ENCODE measurements at places on chromosomes 11 and 22.

DNA sequence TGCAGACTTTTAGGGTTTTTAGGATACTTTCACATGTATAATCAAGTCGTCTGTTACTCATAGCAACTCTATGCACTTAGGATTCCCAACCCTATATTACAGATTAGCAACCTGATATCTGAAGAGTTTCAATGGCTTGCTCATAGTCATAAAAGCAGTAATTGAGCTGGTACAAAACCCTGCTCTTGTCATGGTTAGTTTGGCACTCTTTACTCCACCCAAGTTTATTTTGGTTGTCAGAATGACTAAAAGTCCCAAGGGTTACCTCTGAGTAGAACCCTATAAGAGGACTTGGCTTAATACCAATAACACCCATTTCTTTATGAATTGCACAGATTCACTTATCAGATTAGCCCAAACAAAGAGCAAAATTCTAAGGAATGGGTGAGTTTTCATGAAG is 550.6 kb downstream of the SOX6 start:
- DNase-seq: no peak

GRCh38 chr22:45029501-45029900 is 19.7 kb upstream of the PHF21B start:
- no peak for DNase-seq

DNA sequence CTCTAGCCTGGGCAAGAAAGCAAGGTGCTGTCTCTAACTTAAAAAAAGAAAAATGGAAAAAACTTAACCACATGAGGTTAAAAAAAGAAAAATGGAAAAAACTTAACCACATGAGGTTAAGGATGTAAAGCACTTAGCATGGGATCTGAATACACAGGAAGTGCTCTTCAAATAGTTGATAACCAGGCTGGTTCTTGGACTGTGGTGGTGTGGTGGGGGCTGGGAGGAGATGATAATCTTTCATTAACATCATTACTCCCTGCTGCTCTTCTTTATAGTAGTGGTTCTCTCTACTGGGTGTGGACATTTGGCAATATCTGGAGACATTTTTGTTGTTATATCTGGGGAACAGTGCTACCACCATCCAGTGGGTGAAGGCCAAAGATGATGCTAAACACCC is 88.4 kb downstream of the TTC17 start:
- no peak for DNase-seq

- no peak for DNase-seq
Measured at GRCh38 chr22:46444390-46444854, 93.0 kb downstream of the CELSR1 start.

- DNase-seq: no peak
Measured at GRCh38 chr22:43829904-43830851, 18.1 kb upstream of the EFCAB6 start.

GRCh38 chr11:32616903-32617302 is 33.3 kb downstream of the EIF3M start:
- DNase-seq: no peak

DNA sequence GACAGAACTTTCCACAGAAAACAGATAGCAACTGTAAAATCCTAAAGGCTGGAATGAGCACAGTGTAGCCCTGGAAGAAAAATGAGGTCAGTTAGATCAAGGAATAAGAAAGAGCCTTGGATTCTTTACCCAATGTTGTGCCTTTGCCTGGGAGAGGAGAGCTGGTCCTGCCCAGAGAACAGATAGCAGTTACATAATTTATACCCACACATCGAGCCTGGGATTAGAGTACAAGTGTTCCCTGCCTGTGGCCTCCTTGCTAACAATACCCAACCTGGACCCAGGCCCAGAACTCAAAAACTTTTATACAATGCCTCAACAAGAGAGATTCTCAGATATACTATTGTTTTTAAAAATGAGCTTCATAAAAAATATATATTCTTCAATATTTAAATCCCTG is 1998.4 kb downstream of the LRRC4C start:
- peak; percentile 2 for DNase-seq

GRCh38 chr11:117809236-117810055 is 12.4 kb upstream of the DSCAML1 start:
- DNase-seq: peak; percentile 86

GRCh38 chr22:31229402-31230079 is 17.4 kb downstream of the LIMK2 start:
- peak; percentile 8 for DNase-seq

DNA sequence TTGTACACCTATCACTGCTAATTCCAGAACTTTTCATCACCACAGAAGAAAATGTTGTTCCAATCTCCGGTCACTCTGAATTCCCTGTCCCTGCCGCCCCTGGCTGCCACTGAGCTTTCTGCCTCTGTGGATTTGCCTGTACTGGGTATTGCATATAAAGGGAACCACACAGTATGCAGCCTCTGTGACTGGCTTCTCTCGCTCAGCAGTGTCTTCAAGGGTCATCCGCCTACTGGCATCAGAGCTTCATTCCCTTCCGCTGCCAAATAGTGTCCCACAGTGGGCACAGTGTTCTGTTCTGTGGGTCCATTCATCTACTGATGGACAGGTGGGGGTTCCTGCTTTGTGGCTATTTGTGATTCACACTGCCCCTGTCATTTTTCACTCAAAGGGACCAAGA is 5.3 kb downstream of the DHCR7 start:
- no peak for DNase-seq

DNA sequence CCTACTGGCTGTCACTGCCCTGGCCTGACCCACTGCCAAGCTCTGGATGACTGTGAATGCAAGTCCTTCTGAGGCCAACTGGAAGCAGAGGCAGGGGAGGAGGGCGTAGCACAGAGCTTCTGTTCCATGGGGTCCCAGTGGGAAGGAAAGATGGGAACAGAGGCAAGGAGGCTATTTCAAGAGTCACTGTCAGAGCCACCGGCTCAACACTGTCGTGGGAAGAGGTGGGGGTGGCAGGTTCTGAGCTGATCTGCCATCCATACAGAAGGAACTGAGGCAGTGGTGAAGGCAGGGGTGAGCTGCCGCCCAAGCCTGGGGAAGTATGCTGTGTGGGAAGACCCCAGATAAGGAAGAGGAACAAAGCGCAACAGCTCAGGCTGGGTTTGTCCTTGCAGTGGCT is 54.7 kb downstream of the SGSM3 start:
- no peak for DNase-seq

GRCh38 chr11:107593951-107594350 is 3.0 kb downstream of the ELMOD1 start:
- no peak for DNase-seq

DNA sequence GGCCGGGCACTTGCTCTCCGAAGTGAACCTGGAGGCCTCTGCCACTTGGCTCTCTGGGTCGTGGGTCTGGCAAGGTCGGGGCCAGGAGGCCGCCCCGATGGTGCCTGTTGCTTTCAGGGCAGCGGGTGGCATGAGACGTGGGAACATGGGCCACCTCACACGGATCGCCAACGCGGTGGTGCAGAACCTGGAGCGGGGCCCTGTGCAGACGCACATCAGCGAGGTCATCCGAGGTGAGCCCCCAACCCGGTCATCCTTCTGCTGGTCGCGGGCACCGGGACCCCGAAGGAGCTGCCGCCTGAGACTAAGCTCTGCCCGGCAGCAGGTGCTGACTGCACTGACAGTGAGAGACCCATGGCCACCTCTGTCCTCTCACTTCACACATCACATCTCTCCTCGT is 40.0 kb downstream of the SBF1 start:
- DNase-seq: no peak

- no peak for DNase-seq
Measured at GRCh38 chr11:113937918-113938317, 33.3 kb downstream of the HTR3B start.

DNA sequence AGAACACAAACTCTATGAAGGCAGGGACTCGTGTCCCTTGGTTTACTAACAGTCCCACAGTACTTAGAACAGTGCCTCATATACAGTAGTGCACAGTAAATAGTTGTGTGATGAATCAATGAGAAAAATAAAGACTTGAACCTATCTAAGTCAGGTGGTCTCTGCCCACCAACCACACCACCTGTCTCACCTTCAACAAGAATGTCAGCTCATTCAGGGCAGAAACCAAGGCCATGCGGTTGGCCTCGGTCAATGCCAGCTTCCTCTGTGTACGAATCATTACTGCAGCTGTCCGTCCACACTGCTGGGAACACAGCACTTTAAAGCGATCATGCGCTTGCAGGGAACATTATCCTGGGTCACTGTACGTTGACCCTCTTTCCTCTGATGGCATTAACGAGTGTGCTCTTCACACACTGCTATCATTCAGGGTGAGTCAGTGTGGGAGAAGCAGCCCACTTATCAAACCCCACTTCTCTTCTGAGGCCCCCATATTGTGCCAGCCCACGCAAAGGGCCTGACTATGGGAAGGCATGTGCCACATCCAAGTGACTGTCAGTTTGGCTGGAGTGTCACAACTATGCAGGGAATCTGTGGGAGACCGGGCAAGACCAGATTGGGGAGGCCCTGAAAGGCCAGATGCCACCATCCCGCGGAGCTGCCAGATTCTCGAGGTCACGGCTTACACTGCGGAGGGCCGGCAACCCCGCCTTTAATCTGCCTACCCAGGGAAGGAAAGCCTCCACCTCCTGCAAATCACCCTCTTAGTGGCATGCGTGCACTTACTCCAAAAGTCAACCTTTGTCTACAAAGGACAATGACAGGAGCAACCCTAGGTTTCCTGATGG is 36.1 kb downstream of the LARGE1 start:
- no peak for DNase-seq

- DNase-seq: no peak
Measured at GRCh38 chr22:20205464-20205963, 54.7 kb upstream of the CCDC188 start.

DNA sequence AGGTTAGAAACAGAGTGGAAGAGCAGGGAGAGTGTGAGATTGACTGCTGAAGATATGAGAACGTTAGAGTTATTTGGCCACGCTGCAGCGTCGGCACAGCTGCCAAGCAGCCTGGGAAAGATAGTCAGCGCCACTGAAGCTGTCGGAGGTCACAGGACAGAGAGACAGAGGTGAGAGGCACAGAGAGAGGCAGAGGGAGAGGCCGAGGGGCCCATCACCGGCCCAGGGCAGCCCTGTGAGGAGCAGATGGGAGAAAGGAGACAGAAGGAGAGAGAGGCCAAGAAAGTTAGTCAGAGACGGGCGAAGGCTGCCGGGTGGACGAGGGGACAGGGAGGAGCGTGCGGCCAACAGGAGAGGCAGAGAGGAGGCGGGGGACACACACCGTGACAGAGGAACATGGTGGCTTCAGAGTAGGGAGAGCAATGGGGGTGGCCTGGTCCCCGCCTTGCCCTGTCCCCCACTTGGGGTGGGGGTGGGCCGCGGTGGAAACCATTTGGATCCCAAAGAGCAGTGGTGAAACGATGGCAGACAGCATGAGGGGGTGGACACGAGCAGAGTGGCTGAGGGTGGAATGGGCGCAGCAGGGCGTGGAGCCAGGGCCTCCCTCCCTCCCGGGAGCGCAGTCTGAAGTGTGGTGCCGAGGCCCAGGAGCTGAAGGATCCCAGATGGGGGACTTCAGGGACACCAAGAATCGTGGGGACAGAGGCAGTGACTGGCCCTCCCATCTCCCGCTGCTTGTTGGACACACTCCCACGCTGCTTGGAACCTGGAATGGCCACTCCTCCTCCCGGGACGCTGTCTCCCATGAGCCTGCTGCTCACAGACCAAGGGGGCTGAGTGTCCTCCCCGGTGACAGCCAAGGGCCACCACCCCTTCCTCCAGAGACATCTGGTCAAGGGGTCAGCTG is 26.6 kb downstream of the LRRC10B start:
- DNase-seq: no peak

- DNase-seq: no peak
Measured at GRCh38 chr22:49755631-49756001, 72.1 kb downstream of the BRD1 start.

GRCh38 chr11:120781486-120782120 is 242.3 kb upstream of the TBCEL start:
- DNase-seq: no peak

- DNase-seq: no peak
Measured at GRCh38 chr11:12727563-12728211, 53.5 kb downstream of the TEAD1 start.

DNA sequence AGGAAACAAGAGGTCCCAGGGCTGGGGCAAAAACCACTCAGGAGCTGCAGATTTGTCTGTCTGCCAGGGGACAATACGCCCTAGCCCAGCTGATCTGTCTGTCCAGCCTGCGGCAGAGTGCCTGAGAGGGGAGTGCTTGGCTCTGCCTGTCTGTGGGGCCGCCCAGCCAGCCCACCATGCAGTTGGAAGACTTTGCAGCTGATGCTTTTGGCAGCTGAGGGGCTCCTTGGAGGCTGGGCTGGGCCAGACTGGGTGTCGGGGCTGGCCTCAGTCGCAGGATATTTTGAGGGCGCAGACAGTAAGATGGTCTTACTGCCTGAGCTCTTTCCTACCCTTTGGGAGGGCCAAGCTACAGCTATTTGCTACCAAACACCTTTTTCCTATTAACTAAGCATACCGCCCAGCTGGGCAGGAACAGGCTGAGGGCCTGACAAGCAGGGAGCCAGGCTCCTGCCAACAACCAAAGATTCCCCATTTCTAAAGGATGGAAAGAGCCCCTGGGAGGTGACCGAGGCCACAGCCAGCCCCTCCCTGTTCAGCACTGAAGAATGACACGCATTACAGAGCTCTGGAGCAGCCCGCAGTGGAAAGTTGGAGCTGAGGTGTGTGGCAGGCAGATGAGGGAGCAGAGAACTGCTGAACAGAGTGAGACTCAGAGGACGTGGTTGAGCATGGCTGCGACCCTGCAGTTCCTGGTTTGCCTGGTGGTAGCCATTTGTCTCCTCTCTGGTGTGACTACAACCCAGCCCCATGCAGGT is at the start of gene FAM180B:
Gene FAM180B (plus strand): TSS at position 581 of the 758 bp plus-strand sequence. CDS start 91 bp downstream, at position 672.
- DNase-seq: no peak

DNA sequence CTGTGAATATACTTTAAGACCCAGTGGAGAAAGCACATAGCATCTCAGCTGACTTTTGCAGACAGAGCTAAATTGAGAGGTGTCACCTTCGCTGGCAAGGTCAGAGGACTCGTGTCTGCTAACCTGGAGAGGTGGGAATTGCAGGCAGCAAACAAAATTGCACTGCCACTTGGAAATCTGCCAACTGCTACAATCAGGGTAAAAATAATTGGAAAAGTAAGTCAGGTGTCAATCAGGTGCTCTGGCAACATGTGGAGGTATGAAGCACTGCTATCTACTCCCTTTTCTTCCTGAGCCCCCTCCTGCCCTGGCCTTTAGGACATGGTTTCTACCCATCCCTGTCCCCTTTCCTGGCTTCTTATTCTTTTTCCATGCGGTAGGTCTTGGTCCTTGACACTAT is 24.1 kb upstream of the LRRC55 start:
- DNase-seq: no peak

GRCh38 chr22:44592126-44592823 is 94.2 kb upstream of the RTL6 start:
- no peak for DNase-seq

- DNase-seq: no peak
Measured at GRCh38 chr22:46363611-46364321, 28.3 kb downstream of the TRMU start.

Data from anterior cingulate cortex (tissue), 58 donors.